NCI-H187 treated with DMSO at 0.1 percent for 48 hours (cell line): ENCODE measurements at places on chromosomes 12 and 14.

- DNase-seq = no peak
Measured at GRCh38 chr12:92989715-92990484, 60.8 kb upstream of the EEA1 start.

DNA sequence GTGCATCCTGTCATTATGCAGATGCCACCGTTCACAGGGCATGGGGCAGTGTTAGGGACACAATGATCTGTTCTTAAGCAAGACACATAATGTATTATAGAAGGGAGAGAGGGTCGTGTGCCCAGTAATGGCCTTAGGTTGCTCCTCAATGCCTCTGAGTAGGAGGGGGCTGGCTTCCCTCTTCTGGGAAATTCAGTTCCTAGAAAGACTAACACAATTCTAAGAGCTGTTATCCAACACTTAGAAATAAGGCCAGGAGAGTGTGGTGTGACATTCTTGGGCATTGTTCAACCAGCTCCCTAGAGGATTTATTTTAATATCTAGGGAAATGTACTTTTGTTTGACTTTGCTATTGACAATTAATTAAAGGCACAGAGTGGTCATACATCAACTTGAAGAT lies 118.5 kb downstream of the ADCK1 start:
- no peak for DNase-seq

GRCh38 chr14:77092676-77093075 lies 5.4 kb upstream of the CIPC start:
- no peak for DNase-seq

DNA sequence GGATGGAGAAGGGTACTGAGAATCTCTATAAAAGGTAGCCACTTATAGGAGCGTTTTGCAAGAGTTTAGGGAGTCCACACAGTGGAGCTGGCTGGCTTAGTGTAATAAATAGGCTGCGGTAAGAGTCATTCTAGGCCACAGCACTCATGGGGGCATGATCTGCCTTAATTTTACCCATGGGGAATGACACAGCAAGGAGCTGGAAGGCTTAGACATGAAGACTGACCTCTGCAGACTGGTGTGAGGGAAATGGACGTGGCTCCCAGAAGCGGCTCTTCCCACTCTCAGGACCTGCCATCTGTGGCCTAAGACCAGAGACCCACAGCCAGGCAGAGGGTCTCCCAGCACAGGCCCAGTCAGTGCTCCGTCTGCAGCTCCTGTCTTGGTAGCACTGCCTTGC lies 173.3 kb downstream of the PPM1H start:
- DNase-seq = no peak

DNA sequence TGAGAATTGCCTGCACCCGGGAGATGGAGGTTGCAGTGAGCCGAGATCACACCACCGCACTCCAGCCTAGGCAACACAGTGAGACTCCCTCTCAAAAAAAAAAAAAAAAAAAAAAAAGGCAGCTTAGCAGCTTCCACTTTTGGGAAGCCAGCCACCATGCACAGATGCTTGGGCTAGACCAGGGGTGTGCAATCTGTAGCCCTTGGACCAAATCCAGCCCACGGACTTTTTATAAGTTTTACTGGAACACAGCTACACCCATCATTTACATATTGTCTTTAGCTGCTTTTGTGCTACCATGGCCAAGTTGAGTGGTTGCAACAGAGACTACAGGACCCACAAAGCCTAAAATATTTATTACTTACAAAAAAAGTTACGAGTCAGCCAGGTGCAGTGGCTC lies 6.7 kb downstream of the CIT start:
- no peak for DNase-seq

- no peak for DNase-seq
Measured at GRCh38 chr14:78153064-78153341, 17.2 kb upstream of the NRXN3 start.

GRCh38 chr12:91952916-91953315 lies 192.7 kb downstream of the BTG1 start:
- DNase-seq = no peak

- DNase-seq = no peak
Measured at GRCh38 chr14:89373185-89373584, 43.8 kb downstream of the FOXN3 start.

DNA sequence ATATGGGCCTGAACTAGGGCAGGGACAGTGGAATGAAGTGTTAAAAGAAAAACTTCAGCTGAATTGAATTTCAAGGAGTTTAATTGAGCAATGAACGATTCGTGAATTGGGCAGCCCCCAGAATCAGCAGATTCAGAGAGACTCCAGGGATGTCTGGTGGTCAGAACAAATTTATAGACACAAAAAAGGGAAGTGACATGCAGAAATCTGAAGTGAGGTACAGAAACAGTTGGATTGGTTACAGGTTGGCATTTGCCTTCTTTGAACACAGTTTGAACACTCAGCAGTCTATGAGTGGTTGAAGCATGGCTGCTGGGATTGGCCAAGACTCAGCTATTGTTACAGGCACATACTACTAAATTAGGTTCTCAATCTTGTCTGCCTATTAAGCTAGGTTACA lies 9.7 kb upstream of the TBPL2 start:
- no peak for DNase-seq

DNA sequence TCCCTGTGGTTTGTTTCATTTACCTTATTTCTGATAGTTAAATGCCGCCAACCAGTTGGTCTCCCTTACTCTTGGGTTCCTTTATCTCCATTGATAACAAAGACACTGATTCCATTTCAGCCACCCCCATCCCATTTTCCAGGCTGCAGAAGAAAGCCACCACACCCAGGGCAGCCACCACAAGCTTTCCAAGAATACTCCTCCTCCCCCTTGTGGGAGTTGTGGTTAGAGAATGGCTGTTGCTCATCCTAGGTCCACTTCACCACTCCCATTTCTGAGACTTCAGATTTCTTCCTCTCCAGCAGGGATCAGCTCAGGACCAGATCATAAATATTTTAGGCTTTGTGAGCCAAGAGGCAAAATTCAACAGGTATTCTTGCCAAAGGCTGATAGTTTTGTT lies 73.9 kb downstream of the ANO4 start:
- no peak for DNase-seq

GRCh38 chr12:45112306-45112705 lies 61.4 kb upstream of the DBX2 start:
- DNase-seq = no peak

GRCh38 chr14:67060546-67060945 lies 128.7 kb upstream of the GARIN2 start:
- DNase-seq = no peak

GRCh38 chr14:50608302-50608851 lies 48.4 kb downstream of the ATL1 start:
- no peak for DNase-seq

DNA sequence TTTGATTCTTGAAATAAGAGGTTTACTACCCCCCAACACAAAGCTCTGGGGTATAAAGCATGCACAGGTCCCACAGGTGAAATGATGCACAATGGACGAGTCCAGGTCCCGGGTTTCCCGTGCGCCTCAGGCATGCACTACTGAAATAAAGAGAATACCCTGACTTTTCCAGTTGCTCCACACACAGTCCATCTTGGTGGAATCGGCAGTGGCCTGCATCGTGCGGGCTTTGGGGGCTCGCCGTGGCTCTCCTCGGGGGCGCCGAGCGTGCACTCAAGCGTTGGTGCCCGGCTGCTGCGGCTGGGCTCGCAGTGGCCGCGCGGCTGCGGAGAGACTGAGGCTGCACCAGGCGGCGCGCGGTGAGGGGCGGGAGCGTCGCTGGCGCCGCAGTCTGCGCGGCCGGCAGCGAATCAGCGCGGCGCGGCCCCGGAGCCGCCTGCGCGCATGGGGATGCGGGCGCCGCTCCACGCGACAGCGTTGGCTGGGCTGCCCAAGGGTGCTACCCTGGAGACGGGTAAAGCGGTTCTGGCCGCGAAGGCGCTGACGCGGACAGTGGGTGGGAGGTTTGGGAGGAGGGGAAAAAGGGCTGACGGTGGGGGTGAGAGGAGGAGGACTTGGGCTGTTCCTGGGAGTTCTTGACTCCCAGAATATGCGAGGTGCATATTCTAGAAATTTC lies 53.8 kb upstream of the CCDC175 start:
- no peak for DNase-seq

DNA sequence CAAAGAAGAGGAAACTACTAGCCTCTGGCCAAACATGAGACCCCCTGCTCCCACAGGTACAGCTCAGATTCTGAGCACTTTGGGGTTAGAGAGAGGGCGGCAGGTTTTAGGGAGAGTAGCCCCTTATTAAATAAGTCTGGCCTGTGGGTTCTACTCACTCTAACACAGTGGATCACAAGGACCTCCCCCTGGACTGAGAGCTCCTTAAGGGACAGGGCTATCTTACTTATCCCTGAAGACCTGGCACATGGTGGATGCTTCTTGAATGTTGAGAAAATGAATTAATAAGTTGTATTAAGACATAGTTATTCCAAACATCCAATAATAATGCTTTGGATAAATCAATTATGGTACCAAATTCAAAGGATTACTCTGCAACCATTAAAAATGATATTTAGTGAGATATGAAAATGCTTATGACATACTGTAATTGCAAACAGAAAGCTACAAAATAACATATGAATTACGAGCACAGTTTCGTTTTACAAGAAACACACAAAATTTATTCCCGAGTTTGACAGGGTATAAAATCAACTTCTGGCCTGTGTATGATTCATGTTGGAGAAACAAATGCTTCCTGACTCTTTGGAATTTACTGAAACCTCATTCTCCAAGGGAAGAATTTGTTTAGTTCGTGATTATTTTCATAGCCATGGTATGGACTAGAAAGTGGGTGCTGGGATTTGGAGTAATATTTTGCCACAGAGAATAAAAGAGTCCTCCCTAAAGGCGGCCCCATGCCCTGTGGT lies 59.3 kb upstream of the BDKRB2 start:
- DNase-seq = no peak

DNA sequence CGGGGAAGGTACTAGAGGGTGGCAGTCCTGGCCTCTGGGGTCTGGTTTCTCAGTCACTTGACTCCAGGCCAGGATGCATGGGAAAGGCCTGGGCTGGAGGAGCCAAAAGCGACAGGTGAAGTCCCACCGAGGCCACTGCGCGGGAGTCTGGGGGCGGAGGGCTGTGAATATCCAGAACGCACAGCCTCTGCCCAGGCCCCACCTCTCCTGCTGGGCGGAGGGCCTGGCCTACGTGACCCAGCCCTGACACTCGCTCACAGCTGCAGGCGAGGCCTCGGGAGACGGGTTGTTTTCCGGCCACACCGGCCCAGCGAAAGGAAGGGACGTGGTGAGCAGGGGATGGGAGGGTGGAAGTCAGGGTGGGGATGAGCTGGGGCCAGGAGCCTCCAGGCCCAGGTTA lies 91.2 kb downstream of the RFLNA start:
- no peak for DNase-seq

GRCh38 chr12:29728030-29728429 lies 55.7 kb downstream of the TMTC1 start:
- no peak for DNase-seq

- DNase-seq = no peak
Measured at GRCh38 chr12:57534250-57534649, 11.6 kb downstream of the MBD6 start.

- DNase-seq = no peak
Measured at GRCh38 chr14:63249092-63249491, 44.8 kb downstream of the RHOJ start.

DNA sequence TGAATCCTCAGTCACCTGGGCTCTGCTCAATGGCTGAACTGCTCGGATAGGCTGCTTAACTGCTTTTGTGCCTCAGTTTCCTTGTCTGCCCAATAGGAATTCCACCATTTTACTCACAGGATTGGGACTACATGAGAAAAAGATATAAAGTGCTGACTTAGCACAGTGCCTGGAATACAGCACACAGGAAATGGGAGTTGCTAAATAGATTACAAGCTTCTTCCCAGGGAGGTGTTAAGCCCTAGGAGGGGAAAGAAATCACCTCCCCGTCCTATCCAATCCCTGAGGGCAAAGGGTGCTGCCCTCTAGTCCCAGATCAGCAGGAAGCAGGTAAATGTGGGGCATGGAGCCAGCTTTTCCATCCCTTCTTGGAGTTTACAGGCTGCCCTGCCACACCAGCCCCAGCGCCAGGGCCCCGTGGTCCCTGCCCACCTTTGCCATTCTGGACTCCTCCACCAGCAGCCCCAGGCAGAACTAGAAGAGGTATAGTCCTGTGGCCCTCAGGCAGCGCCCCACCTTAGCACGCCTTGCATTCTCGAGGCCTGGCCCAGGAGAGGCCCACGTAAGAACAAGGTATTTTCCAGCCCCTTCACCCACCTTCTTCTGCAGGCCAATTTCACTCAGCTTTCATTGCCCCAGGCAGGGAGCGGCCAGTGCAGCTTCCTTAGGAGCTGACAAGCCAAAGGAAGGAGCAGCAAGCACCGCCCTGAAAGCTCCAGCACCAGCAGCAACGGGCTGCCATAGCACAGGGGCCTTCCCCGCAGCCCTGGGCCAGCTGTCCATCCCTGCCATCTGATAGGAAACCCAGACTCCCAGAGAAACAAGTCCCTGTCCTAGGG lies 28.8 kb upstream of the RPLP0 start:
- no peak for DNase-seq

DNA sequence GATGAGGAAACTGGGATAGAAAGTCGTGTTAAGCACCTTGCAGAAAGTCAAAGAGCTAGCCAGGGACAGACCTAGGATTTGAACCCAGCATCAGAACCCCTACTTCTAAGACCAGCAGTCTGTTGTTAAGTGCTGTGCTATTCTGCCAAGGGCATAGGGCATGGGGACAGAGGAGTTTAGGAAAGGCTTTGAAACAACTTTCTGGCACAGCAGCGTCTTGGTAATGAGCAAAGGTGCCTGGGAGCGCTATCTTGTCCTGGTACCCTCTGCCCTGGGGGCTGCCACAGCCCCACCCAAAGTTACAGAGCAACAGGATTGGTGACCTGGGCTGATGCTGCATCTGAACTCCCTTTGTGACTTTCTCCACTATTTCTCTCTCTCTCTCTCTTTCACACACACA lies 1108.1 kb downstream of the BCL11B start:
- no peak for DNase-seq

DNA sequence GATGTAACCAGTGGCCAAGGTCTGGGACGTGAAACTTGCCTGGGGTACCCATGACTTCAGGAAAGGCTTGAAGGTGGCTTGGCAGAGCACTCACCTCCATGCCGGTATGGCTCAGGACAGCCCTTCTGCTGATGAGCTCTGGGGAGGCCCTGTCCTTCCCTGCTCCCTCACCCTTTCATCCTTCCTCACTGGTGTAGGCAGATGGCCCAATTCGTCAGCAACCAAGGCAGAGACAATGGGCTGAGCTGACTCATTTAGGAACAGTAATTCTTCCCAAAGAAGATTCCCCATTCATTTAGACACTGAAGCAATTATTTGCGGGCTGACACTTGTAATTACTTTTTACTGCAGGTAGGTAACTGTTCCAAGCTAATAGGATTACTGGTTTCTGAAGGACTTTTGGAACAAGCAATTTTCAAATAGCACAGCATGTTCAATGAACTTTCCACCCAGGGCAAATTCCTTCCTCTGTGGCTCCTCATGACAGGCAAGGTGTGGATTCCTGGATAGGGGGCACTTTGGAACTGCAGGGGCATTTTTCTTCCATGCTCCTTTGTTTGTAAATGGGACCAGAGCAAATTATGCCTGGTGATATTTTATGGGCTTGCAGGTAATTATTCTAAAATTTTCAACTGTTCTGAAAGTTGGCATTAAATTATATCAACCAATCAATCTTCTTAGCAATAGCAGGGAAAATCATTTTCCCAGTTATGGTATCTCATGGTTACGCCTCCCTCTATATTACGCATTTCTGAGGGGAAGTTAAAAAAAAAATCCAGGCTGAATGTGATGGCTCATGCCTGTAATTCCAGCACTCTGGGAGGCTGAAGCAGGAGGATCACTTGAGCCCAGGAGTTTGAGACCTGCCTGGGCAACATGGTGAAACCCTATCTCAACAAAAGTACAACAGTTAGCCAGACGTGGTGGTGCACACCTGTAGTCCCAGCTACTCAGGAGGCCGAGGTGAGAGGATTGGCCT lies 24.1 kb upstream of the NRDE2 start:
- DNase-seq = no peak

- DNase-seq = no peak
Measured at GRCh38 chr14:68305738-68306137, 486.2 kb downstream of the RAD51B start.
